ENCODE measurements at places on chromosomes 3 and 15.

DNA sequence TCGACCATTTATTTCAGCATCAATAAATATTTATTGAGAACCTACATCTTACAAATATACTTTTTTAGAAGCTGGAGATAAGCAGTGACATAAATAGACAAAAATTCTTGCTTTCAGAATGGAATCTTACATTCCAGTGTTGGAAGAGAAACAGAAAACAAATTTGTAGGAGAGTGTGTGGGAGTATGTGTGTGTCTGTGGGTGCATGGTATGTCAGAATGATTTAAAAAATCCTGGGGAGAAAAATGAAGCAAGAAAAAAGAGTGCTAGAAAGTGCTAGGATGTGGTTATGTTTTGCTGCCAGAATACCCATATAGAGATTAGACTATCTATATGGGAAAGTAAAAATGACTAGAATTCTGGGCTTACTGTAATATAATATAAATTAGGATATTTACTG is 561.7 kb upstream of the SGO1 start:
- DNase-seq = no peak

DNA sequence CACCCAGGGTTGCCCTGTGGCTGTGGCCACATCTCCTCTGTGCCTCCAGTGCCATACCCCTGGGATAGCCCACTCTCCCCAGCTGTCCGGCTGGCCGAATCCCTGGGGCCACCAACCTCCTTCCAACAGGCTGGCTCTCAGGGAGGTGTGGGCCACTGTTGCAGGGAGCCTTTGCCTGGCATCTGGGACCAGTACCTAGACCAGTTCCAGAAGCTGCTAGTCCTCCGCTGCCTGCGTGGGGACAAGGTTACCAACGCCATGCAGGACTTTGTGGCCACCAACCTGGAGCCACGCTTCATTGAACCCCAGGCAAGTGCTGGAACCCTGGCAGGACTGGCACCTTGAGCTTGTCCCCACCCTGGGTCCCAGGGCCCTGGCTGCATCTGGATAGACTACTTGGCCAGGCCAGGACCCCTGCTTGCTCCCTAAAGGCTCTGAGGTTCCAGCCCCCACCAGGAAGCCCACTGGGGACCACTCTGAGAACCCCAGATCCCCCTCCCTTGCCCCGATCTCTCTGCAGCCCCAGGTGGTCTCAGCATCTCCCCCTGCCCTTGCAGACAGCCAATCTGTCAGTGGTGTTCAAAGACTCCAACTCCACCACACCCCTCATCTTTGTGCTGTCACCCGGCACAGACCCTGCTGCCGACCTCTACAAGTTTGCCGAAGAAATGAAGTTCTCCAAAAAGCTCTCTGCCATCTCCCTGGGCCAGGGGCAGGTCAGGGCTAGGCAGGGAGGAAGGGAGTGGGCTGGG is 50.0 kb downstream of the SEMA3G start:
- no peak for DNase-seq

GRCh38 chr15:92968926-92969651 is 69.0 kb downstream of the CHD2 start:
- DNase-seq = no peak

DNA sequence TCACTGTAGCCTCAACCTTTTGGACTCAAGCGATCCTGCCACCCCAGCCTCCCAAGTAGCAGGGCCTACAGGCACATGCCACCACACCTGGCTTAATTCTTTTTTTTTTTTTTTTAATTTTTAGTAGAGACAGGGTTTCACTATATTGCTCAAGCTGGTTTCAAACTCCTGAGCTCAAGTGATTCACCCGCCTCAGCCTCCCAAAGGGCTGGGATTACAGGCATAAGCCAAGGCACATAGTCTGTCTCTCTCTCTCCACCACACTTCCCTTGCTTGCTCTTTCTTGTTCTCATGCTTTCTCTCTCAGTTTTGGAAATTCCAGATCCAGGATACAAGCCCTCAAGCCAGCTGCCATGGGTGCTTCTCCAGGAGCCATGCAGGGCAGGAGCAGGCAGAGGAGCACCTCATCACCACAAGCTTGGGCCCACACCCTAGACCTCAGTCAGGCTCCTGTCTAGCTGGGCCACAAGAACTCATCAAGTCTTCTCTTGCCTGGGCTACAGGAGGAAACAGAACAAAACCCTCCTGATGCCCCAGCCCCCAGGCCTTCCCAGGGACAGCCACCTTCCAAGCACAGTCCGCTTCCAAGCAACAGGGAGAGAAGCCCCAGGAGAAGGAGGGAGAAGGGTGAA is 145.3 kb upstream of the LPP start:
- no peak for DNase-seq

GRCh38 chr3:51243924-51244323 is 141.2 kb upstream of the MANF start:
- DNase-seq = no peak

DNA sequence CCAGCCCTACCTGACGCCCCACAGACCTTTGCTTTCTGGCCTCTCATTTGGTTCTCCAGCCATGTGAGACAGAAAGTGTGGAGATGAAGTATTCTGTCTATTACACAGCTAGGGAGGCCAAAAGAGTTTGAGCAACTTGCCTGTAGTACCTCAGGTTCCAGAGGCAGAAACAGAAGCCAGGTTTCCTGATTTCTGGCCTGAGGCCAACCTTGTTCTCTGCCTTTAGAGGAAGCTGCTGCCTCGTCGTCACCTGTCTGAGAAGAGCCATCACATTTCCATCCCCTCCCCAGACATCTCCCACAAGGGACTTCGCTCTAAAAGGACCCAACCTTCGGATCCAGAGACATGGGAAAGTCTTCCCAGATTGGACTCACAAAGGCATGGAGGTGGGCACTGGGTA is 3.8 kb downstream of the IL17RE start:
- DNase-seq = no peak

DNA sequence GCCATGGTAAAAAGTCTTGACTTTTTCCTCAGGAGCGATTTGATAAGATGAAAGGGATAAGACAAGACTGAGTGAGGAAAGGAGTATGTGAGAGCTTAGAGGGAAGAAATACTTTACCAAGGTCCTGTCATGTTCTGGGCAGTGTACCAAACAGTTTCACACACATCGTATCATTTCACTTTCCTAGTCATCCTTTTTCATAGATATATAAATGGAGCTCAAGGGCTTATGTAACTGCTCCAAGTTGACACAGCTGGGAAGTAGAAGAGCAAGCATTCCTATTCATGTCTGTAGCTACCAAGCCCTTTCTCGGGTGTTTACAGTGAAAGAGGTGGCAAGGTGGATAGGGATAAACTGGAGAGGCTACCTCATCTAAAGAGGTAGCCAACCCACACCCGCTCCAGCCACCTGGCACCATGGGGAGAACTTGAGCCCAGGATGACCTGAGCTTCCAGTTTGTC is 57.4 kb downstream of the MRPS25 start:
- DNase-seq = no peak

- DNase-seq = no peak
Measured at GRCh38 chr15:93920204-93920603, 311.2 kb upstream of the MCTP2 start.

All from NK-92 treated with Interleukin-12 subunit alpha and Interleukin-12 subunit beta, amount 100 ng/mL, for 24 hours (cell line).